ENCODE measurements at places on chromosomes 4 and X. TPM values are rescaled to one million over a fixed set of nuclear protein-coding genes. Genes with fewer than 3 reads are reported as not detected.

RAB40A gene
- 0.98 TPM for total RNA-seq

- DNase-seq: no peak
Observed at GRCh38 chr4:33323393-33323792, 2603.2 kb downstream of the PCDH7 start.

DNA sequence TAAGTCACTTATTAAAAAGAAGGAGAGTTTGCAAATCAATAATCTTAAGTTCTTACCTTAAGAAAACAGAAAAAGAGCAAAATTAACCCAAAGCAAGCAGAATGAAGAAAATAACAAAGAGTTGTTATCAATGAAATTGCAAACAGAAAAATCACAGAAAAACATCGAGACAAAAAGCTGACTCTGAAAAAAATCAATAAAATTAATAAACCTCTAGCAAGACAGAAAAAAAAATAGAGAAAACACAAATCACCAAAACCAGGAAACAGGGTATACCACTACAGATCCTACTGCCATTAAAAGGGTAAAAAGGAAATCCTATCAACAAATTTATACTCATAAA lies 17.3 kb upstream of the RBM41 start:
- no peak for DNase-seq

DNA sequence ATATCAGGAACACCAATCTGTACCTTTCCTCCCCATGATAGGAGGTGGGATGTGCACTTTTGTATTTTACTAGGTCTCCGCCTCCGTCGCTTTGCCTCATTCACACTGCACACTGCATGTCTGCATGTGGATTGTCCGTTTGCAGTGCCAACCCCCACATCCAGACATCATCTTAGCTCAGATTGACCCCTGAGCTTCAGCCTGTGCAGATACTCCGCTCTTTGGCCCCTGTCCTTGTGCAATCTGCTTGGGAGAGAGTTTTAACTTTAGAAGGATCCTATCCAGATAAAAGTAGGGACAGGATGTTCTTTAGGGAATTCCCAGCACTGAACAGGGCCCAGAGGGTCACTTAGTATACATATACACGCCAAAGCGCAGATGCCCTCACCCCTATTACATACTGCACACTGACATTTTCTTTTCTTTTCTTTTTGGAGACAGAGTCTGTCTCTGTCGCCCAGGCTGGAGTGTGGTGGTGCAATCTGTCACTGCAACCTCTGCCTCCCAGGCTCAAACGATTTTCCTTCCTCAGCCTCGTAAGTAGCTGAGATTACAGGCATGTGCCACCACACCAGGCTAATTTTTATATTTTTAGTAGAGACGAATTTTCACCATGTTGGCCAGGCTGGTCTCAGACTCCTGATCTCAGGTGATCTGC lies 43.3 kb upstream of the FBXW7 start:
- no peak for DNase-seq

DNA sequence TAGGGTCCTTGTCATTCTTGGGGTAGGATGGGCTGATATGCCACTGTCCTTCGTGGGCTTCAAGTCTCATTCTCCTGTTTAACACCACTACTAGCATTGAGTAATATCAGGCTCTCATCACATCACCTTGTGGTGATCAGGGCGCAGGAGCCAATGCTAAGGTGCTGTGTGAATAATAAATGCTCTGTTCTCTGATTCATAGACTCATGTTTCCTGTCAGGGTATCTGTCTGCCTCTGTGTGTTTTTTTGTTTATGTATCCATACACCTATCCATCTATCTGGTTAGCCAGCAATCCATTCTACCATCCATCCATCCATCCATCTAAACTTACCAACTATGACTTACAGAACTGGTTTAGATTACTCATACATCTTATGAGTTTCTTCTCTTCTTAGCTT lies 525.1 kb upstream of the ATOH1 start:
- DNase-seq: no peak

DNA sequence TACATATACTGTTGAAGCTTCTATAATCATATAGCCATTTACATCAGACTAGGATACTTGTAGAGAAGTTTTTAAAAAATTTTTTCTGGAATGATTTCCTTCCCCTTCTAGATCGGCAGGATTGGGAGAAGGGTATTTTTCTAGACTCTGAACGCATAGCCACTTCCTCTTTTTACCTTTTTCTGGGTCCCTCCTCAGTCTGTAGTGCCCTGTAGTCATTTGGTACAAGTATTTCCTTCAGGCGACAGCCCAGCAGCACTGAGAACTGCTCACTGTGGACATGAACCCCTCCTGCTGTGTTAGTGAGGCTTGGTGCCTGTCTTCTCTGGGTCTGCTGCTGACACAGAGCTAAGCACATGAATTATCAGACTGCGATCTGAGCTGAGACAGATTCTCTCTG lies 255.4 kb downstream of the ARHGAP10 start:
- DNase-seq: no peak

Data from vagina (tissue), 2 donors.